ENCODE measurements at places on chromosomes 5 and 9.

DNA sequence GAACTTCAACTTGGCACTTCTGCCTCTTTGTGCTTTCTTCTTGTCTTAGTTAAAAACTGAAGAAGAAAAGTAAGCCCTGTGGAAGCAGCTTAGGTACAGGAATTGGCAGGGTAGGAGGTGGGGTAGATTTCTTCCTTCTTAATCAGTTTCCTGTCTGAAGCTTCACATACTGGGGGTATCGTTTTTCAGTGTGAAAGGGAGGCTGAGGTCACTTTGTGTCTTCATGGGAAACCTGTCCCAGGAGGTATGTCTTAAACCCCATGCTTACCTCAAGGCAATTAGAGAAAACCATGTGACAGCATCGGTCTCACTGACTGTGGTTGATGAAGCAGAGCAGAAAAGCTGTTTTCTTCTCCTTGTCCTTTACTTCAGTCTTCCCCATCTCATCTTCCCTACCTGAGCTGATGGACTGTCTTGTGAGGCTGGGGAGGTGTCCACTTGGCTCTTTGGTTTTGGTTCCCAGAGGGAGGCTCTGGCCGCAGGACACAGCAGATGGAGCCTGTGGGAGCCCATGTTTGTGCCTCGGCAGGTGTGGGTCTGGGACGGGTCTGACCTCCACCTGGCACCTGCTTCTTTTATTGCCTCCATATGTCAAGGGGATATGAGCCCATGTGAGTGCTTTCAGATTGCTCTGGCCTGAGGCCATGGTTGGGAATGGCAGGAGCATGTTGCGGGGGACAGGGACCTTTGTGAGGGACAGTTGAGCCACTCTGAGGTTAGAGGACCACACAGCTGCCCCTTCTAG is 47.0 kb downstream of the SH3GL2 start:
- no peak for DNase-seq

GRCh38 chr5:160166069-160166972 is 47.1 kb upstream of the PWWP2A start:
- no peak for DNase-seq

GRCh38 chr5:11148810-11149539 is 387.9 kb upstream of the DAP start:
- DNase-seq: no peak

GRCh38 chr5:110896901-110897300 is 158.1 kb downstream of the SLC25A46 start:
- DNase-seq: no peak

GRCh38 chr9:126558051-126558665 is 55.6 kb upstream of the LMX1B start:
- peak; percentile 59 for DNase-seq
